ENCODE measurements at places on chromosomes 11 and 22. TPM values are rescaled to one million over a fixed set of nuclear protein-coding genes. Genes with fewer than 3 reads are reported as not detected.

MAFF gene
- total RNA-seq: 4.6 TPM

- no peak overlapping the region for H3K27ac ChIP-seq
- no peaks in the 10 kb centered on the region for H3K36me3 ChIP-seq
- H3K4me3 ChIP-seq: no peak overlapping the region
- peak; percentile 90 for DNase-seq
- no peaks in the 10 kb centered on the region for H3K27me3 ChIP-seq
- peaks cover 11% of the 10 kb centered on the region for H3K4me1 ChIP-seq
Observed at GRCh38 chr22:49046546-49047361, 780.9 kb downstream of the BRD1 start.

DNA sequence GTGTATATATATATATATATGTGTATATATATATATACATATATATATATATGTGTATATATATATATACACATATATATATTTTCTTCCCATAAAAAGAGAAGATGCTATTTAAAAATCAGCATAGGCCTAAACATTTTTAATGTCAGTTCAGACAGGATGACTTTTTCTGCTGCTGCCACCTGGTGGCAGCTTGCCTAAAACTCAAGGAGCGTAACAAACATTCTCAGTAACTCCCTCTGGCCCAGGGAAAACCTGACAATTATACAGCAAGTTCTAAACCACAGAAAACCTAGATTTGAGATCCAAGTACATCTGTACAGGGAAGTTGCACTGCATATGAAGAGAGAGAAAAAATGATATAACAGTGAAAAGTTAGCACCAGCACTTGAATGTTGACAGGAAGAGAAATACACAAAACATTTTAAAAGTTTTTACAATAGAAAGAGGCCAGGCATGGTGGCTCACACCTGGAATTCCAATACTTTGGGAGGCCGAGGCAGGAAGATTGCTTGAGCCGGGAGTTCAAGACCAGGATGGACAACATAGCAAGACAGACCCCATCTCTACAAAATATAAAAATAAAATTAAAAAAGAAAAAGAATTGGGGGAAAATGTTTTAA, 16.6 kb downstream of the OR8A1 start:
- DNase-seq: peak; percentile 59
- no peak overlapping the region for H3K27ac ChIP-seq
- H3K4me3 ChIP-seq: no peak overlapping the region

YPEL1 gene
- total RNA-seq: 7.7 TPM

FOXRED2 gene
- total RNA-seq: 20.1 TPM

SIK2 gene
- 7.2 TPM for total RNA-seq

MEI1 gene
- 0.16 TPM for total RNA-seq

GRCh38 chr11:70205049-70205725, 2.1 kb downstream of the FADD start:
- peak overlapping the region; percentile 92 for H3K27ac ChIP-seq
- H3K4me1 ChIP-seq: peaks cover 66% of the 10 kb centered on the region
- H3K36me3 ChIP-seq: peaks cover 43% of the 10 kb centered on the region

YPEL4 gene
- not detected for total RNA-seq

- no peak overlapping the region for H3K27ac ChIP-seq
- DNase-seq: no peak
- peaks cover 13% of the 10 kb centered on the region for H3K4me1 ChIP-seq
Observed at GRCh38 chr22:43479301-43479950, 67.6 kb downstream of the MPPED1 start.

DNA sequence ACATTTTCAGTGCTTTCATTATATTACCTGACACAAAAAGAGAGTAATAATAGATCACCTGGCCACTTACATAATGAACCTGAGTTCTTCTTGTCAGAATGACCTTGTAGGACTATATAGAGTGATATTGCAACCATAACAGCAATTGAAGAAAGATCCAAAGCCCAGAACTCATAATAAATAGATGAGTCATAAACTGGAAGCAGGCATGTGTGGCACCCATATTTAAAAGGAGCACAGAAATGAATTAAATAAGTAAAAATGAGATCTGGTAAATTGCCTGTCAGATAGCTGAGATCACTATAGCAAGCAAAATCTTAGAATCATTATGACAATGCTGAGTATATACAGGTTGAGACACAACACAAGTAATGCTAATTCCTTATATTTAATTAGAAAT, 331.8 kb downstream of the AASDHPPT start:
- H3K4me1 ChIP-seq: no peaks in the 10 kb centered on the region
- no peak overlapping the region for H3K27ac ChIP-seq
- no peak for DNase-seq
- no peak overlapping the region for H3K4me3 ChIP-seq

DNA sequence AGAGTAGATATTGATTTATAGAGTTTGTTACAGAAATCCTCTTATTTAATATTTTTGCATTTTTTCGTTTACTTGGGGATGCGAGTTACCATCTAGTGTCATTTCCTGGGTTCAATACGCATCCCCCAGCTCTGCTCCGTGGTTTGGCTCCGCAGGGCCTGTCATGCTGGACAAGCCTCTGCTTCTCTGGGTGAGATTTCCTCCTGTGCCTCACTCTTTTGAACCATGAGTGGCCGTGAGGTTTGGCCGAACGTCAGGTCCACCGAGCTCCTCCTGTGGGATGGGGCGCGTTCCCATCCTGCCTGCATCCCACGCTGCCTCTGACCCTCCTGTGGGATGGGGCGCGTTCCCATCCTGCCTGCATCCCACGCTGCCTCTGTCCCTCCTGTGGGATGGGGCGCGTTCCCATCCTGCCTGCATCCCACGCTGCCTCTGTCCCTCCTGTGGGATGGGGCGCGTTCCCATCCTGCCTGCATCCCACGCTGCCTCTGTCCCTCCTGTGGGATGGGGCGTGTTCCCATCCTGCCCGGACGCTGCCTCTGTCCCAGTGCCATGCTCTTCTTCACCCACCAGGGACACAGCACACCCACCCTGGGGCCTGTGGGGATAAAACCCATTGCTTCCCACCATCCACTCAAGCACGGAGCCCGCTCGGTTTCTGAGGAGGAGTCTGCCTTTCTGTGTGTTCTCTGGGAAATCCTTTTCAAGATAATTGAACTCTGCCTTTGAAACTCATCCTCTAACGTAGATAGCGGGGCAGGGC, 506.8 kb downstream of the BRD1 start:
- H3K4me1 ChIP-seq: no peaks in the 10 kb centered on the region
- H3K36me3 ChIP-seq: no peaks in the 10 kb centered on the region
- no peak for DNase-seq
- H3K4me3 ChIP-seq: no peak overlapping the region
- H3K27ac ChIP-seq: no peak overlapping the region
- no peaks in the 10 kb centered on the region for H3K27me3 ChIP-seq

DNA sequence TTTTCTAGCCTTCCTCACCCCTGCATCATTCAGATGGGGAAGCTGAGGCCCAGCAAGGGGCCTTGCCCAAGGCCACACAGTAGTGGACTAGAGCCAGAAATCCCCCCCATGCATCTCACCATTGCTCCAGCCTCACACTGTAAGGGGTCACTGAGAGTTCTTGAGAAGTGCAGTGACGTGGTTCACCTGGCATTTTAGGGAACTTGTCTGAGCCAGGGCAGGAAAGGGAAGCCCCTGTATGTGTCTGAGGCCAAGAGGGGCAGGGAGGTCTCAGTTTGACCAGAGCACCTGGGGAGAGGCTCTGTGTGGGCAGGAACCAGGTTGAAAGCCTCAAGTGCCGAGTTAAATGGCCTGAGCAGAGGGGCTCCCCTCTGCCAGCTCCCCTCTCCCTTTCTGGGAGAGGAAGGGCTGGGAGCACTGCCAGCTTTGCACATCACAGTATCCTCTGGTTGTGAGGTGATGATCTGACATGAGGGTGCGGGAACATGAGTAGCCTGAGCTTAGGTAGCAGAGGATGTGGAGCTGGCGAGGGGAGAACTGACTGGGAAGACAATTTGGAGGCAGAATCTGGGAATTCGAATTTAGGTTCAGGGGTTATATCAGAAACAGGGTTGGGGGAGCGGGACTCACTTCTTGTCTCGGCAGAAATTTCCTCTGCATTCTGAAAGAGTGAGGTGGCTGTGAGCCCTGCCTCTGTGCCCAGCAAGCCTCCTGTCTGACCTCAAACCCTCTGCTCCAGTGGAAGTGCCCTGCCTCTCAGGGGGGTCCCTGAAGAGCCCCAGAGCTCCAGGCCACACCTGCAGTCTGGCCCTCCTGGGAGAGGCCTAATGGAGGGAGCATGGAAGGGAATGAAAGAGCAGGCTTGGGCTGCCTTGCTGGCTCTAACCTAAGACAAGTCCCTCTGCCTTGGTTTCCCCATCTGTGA, 14.6 kb downstream of the ARHGEF17 start:
- H3K4me1 ChIP-seq: peaks cover 42% of the 10 kb centered on the region
- no peak overlapping the region for H3K27ac ChIP-seq
- peaks cover 4% of the 10 kb centered on the region for H3K27me3 ChIP-seq
- H3K4me3 ChIP-seq: no peak overlapping the region
- H3K36me3 ChIP-seq: no peaks in the 10 kb centered on the region

JHY gene
- 1.4 TPM for total RNA-seq

DNA sequence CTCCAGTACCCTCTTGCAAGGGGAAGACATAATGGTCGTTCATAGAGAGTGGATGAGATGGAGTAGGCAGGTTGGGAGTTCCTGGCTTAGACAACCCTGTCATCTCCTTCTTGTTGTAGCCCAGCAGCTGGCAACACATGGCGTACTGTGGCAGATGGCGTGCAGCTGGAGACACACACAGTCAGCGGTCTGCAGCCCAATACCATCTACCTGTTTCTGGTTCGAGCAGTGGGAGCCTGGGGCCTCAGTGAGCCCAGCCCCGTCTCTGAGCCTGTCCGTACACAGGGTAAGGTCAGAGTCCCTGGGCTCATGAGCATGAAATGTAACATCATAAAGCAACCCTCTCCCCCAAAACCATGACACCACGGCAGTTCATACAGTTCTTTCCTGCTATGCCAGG, 8.7 kb downstream of the ROBO3 start:
- peaks cover 85% of the 10 kb centered on the region for H3K27me3 ChIP-seq
- DNase-seq: no peak
- H3K4me3 ChIP-seq: no peak overlapping the region
- no peak overlapping the region for H3K27ac ChIP-seq
- H3K4me1 ChIP-seq: peaks cover 28% of the 10 kb centered on the region

C11orf87 gene
- 0.23 TPM for total RNA-seq

VPREB1 gene
- not detected for total RNA-seq

- no peak for DNase-seq
- peaks cover 18% of the 10 kb centered on the region for H3K36me3 ChIP-seq
- H3K27me3 ChIP-seq: no peaks in the 10 kb centered on the region
- H3K4me3 ChIP-seq: no peak overlapping the region
- H3K27ac ChIP-seq: peak overlapping the region; percentile 52
Observed at GRCh38 chr22:25054943-25055511, 102.5 kb downstream of the KIAA1671 start.

DNA sequence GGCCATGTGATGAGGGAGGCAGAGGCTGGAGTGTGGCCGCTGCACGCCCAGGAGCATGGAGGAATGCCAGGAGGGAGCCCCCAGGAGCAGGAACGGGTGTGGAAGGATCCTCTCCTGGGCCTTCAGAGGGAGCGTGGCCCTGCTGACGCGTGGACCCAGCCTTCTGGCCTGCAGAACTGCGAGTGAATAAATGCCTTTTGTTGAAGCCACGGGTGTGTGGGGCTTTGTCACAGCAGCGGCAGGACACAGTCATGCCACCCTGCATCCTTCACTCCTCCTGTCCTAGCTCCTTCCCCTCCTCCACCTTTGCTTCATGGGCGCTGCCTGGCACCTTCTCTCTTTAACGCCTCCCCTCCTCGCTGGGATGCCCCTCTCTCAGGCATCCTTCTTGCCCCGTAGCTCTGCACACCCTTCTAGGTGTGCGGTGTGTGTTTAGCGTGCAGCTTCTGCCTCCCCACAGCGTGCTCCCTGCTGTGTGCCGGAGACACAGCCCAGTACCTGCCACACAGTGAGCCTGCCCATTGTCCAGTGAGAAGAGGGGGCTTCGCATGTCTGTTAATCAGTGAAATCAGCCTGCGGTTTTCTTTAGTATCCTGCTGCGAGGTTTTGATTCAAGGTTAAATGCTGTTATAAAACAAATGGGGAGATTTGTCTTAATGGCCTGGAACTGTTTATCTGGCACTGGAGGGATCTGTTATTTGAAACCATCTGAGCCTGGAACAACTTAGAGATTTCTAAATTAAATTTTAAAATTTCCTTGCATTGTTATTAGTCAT, 459.6 kb downstream of the TBC1D22A start:
- no peak overlapping the region for H3K4me3 ChIP-seq
- peaks cover 14% of the 10 kb centered on the region for H3K36me3 ChIP-seq
- no peaks in the 10 kb centered on the region for H3K27me3 ChIP-seq
- peaks cover 4% of the 10 kb centered on the region for H3K4me1 ChIP-seq
- no peak for DNase-seq
- H3K27ac ChIP-seq: no peak overlapping the region

DNA sequence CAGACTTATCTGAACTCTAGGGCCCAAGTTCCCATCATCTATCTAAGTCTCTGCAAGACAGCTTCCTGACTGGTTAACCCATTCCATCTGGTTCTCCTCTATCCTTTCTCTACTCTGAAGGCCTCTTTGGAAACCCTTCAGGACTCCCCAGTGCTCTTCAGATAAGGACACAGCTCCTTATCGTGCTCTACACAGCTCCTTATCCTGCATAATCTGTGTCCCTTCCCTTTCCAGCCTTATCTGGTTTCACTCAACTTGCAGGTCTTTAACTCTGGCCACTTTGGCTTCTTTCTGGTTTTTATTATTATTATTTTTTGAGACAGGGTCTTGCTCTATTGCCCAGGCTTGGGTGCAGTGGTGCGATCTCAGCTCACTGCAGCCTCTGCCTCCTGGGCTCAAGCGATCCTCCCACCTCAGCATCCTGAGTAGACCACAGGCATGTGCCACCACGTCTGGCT, 10.6 kb downstream of the ENDOD1 start:
- DNase-seq: no peak
- no peaks in the 10 kb centered on the region for H3K27me3 ChIP-seq
- 0 out of 2 replicates have a peak, but pooled peaks cover 4% of the 10 kb centered on the region for H3K4me1 ChIP-seq
- no peak overlapping the region for H3K4me3 ChIP-seq

MAJIN gene
- total RNA-seq: not detected

SLC22A12 gene
- total RNA-seq: not detected

DNA sequence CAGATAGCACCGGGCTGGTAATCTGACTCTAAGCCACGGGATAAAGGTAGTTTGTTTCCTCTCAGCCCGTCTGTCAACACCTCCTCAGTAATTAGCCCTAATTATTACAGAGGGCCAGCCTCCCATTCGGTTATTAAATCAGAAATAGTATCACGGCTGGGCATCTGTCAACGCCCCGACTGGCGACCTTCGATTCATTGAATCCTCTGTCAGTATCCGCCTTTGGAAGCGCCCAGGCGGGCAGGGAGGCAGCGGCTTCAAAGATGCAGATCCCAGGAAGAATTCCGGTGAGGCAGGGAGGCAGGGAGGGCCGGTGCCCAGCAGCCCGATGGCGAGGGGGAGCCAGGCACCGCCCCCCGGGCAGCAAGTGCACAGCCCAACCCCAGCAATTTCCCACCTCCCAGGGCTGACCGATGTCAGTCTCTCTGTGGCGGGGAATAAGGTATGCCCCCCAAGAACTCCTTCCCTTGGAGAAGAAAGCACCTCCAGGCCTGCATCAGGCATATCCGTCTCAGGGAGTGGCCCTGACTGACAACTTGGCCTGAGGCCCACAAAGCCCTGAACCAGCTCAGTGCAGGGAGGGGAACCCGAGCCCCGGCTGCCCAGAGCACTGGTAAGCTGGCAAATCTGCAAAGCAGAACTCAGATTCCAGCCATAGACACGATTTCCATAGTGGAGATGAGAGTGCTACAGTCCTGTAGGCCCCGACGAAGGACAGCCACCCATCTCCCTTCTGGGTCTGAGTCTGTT, 11.4 kb downstream of the GNB1L start:
- H3K27me3 ChIP-seq: no peaks in the 10 kb centered on the region
- DNase-seq: no peak
- H3K27ac ChIP-seq: no peak overlapping the region

PITPNM1 gene
- total RNA-seq: 55.4 TPM

GRCh38 chr11:133887692-133888332, 42.5 kb upstream of the SPATA19 start:
- H3K27me3 ChIP-seq: peaks cover 14% of the 10 kb centered on the region
- DNase-seq: no peak
- H3K27ac ChIP-seq: no peak overlapping the region
- no peaks in the 10 kb centered on the region for H3K36me3 ChIP-seq
- H3K4me3 ChIP-seq: no peak overlapping the region

KCNA4 gene
- not detected for total RNA-seq

All from WTC11 (cell line).